ENCODE measurements at places on chromosomes 12 and 14.

- DNase-seq, result no peak
Measured at GRCh38 chr12:30023186-30023585, 239.4 kb upstream of the TMTC1 start.

DNA sequence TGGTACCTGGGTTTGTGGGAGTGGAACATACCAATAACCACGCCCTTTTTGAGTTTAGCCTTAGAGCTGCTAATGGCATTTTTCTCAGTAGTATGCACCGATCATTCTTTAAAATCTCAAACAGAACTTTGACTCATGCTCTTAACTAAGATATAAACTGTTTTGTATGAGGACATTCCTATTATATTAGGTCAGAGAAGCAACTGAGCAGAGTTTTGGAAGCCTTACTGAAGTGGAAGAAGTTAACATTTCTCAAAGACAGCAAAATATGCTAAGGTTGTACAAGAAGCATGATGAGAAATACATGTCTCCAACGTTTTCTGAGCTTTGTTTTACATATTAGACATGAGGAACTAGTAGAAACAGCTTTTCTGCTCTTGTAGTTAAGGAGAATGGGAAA, 819.2 kb downstream of the FSCB start:
- DNase-seq, result no peak

GRCh38 chr12:123391546-123392343, 7.8 kb downstream of the KMT5A start:
- DNase-seq, result no peak

DNA sequence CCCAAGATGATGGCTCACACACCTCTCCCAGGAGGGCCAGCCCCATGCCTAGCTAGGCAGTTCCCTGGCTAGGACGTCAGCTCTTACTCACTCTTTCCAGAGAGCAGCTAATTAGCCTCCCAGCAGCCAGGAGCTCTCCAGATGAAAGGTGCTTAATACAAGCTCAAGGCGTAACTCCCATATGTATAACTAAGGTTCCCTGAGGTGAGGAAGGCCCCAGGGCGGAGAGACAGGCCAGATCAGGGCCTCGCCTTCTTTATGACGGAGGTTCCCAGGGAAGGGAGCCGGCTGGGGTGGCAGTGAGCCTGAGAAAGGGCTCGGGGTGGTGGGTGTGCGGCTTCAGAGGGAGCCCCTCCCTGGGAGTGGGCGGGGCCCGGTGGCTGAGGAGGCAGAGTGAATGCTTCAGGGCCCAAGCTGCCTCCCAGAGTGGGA, 26.4 kb upstream of the ZFP36L1 start:
- peak; percentile 52 for DNase-seq

- DNase-seq, result no peak
Measured at GRCh38 chr14:32430326-32430725, 101.2 kb downstream of the AKAP6 start.

DNA sequence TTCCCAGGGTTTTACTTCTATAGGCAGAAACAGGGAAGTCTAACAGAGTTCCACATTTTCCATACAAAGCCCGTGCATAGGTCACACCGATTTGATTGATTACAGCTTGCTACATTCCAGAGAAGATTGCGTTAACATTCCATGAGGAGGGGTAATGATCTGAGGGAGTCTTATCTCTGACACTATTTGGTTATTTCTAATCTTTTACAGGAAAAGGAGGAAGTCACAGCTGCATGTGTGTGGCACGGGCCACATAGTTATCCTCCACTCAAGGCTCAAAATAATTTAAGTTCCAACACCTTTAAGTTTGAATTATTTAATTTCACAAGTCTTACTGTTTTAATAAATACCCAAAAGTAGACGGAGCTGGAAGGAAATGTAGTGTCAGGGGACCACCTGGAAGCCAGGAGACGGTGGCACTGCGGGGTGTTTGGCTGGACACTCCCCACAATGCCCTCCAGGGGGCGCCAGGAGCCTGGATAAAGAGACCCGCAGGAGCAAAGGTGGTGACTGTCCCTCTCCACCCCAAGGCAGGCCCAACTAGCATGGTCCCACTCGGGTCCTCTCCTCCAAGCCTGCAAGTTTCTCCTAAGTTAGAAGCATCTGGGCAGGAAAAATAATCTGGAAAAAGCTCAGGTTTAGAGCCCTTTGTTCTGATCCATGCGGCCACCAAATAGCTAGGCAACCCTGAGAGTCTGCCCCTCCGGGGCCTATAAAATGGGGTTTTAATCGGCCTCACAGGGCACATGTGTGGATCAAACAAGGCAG, 20.2 kb downstream of the KRT8 start:
- DNase-seq, result peak; percentile 80

- DNase-seq, result no peak
Measured at GRCh38 chr12:115451151-115451779, 767.3 kb upstream of the TBX3 start.

DNA sequence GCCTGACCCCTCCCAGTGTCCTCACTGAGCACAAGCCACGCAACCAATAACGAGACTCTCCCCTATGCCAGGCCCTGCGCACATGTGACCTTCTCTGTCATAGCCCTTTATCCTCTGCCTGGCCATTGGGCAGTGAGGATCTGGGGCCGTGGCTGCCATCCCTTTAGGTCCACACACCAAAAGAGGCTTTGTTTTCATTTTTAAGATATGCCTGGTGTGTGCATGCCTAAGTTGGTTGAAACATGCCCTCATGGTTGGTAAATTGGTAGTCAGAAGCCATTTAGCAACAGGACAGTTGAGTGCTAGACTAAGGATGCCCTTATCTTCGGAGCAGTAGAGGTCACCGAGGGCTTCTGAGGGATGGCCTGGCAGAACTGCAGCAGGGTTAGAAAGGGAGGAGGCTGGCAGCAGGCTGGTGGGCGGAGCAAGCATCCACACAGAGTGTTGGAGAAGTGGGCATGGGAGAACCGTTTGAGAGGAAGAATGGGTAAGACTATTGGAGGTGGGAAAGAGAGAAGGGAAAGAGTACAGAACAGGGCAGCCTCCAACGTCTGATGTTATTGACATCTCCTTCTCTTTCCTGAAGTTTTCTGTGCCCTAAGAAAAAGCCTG, 75.1 kb downstream of the SLC24A4 start:
- no peak for DNase-seq

GRCh38 chr12:128992116-128992515, 138.8 kb downstream of the GLT1D1 start:
- DNase-seq, result no peak

GRCh38 chr12:93824514-93825500, 147.6 kb downstream of the CRADD start:
- DNase-seq, result no peak

GRCh38 chr12:132124766-132125425, 19.2 kb downstream of the DDX51 start:
- DNase-seq, result no peak

DNA sequence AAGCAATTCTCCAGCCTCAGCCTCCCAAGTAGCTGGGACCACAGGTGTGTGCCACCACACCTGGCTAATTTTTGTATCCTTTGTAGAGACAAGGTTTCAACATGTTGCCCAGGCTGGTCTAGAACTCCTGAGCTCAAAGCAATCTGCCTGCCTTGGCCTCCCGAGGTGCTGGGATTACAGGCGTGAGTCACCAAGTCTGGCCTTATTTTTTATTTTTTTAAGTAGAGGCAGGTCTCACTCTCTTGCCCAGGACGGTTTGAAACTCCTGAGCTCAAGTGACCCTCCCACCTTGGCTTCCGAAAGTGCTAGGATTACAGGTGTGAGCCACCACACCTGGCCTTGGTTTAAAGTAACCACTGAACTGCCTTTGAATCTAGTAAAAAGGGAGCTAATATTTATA, 56.8 kb downstream of the SPPL3 start:
- DNase-seq, result no peak

- DNase-seq, result no peak
Measured at GRCh38 chr12:124361074-124361970, 66.4 kb downstream of the RFLNA start.

DNA sequence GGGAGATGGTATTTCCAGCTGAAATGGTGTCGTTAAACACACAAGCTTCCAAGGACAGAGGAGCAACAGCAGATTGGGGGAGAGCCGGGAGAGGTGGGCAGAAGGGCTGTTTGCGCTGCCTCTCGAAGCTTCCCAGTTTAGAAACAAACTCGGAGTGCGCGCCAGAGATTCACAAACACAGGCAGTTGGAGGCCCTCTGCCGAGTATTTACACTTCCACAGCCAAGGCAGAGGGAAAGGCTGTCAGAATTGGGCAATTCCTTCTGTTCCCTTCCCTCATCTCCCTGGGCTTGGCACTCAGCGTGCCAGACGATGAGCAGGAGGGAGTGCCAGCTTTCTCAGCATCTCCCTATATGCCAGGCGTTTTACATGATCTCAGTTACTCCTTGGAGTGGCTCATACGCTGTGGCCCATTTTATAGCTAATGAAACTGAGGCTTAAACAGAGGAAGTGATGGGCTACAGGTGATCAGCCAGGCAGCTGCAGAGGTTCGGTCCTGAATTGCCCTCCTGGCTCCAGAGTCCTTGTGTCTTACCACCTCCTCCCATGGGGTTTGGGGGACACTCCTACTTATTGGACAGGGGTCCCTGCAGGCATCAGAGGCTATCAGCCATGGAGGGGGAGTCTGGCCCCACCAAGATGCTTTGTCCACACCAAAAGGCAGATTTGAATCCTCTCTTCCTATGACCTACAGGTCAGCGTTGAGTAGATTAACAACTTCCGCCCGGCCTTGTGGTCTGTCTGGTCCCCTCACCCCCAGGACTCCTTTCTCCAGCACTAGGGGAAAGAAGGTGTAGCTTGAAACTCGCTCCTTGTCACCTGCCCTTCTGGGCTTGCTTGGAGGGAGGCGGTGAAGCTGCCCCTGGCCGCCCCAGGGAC, 3.1 kb downstream of the FAM222A start:
- no peak for DNase-seq

- peak; percentile 77 for DNase-seq
Measured at GRCh38 chr14:98138666-98139065, 1133.3 kb downstream of the BCL11B start.

GRCh38 chr14:54366736-54367735, 29.8 kb upstream of the CDKN3 start:
- DNase-seq, result peak; percentile 15

DNA sequence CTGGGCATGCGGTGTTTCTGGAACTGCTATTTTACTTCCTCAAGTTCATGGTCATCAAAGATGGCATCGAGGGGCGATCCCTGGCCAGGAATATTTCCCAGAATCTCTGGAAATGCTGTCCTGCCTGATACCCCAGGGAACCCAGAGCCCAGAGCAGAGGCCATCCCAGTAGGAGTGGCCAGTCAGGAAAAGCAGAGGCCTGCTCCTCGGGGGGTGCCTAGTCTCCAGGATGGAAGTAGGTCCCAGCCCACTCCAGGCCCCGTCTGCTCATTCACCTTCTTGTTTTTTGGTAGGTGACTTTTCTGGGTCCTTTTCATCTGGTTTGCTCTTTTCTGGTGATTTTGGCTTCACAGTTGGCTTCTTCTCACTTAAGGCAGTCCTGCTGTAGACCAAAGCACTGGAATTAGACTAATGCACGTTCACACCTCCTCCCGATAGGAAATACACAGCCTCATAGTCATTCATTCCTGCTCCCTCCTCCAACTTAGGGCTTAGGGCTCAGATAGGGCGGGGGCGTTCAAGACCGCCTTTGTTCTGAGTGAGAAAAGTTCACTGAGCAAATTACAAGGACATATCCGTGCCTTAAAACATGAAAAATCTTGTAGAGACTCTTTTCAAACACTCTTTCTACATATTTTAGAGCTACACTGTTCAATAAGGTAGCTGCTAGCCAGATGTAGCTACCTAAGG, 51.1 kb downstream of the TRAFD1 start:
- no peak for DNase-seq

DNA sequence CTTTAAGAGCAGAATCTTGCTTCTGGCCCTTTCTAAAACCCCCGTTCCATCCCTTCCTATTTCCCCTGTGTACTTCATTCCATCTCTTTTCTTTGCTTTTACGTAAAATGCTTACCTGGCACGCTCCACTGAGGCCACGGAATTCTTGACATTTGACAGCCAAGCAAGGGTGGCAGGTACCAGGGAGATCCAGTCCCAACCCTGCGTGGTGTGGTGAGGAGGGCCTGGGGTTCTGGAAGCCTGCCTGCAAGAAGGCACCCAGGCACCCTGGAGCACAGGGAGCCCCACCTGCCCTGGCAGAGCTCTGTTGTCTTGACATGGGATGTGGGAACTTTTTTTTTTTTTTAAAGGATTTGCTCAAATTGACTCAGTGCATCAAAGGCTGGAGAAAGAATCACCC, 48.6 kb downstream of the ITPK1 start:
- no peak for DNase-seq

- no peak for DNase-seq
Measured at GRCh38 chr12:46950094-46950493, 124.3 kb upstream of the SLC38A4 start.

DNA sequence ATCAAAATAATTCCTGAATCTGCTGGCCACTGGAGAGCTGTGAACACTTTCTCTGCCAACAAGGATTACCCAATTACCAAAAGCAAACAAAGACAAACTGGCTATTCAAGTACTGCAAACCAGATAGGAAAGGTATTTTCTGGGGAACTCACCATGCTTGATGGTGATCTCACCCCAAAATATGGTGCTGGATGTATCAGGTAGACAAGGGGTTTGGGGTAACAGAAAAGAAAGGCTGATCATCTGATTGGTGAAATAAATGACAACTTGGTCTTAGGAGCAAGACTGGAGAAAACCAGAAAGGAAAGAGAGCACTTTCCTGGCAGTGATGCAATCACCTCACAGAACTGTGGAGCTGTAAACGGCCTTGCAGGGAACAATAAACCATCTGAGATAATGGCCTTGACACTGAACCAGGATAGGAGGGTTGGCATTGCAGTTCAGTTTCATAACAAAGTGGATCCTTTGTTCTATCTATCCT, 31.0 kb upstream of the NPFF start:
- DNase-seq, result no peak

DNA sequence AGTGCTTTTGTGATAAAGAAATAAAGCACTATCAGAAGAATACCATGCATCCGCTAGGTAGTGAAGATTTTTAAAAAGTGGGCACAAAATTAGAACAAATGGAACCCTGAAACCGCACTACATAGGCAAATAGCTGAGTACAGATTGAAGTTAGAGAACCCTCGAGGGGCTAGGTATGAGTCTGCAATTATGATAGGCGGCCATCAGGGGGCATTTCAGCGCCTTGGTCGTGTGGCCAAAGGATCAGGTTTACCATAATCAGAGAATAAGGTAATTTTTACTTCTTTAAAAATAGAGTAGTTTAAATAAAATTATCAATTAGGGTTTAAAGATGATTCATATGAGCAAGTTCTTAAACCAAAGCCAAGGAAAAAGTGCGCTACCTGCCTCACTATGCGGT, 129.8 kb downstream of the TMX1 start:
- DNase-seq, result no peak

DNA sequence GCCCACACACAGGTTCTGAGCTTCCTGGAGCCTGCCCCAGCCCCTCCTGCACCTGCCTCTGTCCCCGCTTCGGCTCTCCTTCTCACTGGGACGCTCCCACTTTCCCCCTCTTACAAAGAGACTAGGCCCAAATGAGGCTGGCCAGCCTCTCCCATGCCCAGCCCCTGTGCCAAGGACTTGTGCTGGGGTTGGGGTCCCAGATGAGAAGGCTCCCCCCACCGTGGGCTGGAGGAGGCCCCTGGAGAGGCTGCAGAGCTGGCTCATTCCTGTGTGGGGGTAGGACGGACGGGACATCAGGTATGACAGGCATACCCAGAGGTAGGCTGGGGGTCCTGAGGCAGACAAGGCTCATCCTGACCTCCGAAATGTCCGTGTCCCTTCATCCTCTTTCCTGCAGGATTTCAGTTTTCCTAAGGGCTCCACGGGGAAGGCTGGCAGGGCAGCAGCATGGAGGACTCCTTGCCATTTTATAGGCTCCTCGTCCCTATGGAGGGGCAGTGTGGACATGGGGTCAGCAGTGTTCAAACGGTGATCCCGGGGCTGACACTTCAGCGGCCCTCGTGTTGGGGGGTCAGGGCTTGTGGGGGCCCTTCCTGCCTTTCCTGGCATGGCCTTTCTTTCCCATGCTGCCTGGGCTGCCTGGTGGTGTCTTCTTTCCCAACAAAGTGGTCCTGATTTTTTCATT, 49.1 kb upstream of the MEG3 start:
- no peak for DNase-seq
